Nephron progenitor cell (in vitro differentiated cells): ENCODE measurements at places on chromosomes 12 and 14.

DNA sequence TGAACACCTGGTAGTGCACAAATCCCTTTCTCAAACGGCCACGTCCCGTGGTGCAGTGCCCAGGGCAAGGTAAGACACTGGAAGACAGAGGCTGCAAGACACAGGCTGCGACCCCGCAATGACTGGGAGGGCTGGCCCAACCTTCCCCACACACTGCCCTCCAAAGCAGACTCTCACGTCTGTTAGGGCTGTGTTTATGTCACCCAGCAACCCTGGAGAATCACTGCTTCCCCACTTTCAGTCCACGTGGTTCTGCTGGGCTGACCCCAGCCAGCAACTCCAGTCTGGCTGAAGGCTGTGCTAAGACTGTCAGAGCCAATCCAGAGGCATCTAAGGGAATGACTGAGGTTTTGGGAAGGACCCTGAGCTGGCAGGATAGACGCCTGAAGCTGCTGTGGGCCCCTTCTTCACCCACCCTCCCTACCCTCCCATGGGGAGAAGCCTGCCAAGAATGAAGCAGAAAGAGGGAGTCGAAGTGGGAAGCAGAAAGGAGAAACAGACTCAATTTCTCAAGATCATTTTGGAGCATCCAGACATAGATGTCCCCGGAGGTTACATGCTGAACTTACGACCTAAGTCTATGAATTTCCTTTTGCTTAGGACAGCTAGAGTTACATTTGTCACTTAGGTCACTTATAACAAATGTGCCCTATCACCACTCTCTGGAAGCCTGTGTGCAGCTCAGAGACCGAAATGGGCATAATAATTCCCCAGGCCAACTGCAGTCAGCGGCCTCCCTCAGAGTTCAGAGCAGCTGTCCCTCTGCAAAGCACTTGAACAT is 11.7 kb downstream of the KDM2B start:
- DNase-seq: no peak

DNA sequence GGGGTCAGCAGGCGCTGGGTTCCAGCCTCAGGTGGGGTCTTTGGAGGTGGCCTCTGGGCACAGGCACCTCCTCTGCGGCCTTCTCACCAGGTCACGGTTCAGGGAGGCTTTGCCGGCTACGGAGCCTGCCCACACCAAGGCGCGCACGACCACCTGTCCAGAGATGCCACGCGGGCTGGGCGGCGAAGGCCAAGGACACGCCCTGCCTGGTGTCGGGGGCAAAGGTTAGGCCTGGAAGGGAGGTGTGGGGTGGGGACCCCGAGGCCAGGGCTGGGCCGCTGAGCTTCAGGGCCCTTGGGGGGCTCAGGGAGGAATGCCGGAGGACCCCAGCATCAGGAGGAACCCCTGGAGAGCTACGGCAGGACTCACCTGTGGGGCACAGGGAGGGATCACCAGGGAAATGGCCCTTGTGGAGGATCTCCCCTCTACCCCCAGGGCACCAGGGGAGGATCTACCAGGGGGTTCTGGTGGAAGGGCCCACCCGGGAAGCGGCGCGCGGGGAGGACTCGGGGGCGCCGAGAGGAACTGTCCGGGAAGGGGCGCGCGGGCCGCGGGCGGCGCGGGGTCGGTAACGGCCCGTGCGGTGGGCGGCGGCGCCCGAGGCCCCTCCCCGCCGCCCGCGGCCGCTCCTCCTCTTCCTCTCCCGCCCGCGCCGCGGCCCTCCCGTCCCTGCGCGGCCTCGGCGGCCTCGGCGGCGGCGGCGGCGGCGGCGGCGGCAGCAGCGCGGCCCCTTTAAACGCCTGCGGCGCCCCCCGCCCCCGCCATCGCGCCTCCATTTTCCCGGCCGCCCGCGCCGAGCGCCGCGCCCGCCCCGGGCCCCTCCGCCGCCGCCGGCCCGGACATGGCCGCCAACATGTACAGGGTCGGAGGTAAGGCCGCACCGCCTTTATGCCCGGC is at the start of gene MTA1:
Gene MTA1 (plus strand): TSS at position 633 of the 897 bp plus-strand sequence. CDS start 209 bp downstream, at position 842.
- DNase-seq: peak; percentile 67

DNA sequence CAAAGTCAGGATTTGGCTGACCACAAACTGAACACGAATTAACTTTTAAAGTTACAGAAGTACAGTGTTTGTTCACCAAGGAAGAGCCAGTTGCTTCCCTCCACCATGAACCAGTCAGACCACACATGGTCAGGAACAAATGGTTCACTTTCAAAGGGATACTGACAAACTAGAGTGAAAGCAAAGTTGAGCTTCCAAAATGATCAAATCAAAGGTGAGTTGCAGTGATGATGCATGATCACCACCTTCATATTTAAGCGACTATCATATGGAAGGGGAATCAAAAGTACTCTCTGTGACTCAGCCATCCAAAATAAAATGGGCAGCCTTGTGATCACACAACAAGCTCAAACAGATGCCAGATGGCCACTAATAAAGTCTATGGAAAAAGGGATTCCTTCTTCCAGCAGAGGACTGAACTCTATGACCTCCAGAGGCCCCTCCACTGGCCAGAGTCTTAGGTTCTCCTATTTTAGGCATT is 13.1 kb downstream of the NT5DC3 start:
- DNase-seq: no peak

DNA sequence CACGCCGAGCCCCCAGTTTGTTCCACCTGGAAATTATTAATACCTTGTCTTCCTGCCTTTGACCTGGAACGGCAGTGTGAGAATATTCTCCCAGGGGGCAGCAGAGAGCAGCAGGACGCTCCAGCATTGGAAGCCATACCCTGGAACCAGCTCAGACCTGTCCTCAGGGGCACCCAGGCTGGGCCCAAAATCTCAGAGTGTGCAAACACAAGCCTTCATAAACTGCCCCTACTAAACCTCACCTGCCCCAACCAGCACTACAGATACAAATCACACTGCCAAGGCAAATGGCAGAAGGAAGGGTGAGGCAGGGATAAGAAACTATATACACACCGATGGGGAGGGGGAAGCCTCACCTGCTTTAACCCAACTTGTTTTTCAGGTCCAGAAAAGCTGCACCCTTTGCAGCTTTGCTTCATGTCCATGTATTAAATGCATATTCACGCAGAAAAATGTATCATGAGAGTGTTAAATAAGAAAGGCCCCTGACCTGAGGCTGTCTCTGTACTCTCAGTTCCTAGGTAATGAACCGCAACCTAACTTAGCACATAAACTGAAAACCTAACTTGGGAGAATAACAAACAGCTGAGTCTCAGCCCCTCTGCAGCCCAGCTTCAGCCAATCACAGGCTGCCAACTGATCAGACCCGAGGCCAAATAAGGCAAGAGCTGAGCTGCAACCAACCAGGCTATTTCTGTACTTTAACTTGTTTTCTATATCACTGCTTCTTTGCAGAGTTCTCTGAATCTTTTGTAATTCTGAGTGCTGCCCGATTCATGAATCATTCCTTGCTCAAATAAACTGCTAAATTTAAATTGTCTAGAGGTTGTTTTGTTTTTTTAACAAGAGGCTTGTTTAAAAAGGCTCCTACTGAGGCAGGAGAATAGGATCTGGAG is 130.1 kb downstream of the SPTSSA start:
- DNase-seq: peak; percentile 77

DNA sequence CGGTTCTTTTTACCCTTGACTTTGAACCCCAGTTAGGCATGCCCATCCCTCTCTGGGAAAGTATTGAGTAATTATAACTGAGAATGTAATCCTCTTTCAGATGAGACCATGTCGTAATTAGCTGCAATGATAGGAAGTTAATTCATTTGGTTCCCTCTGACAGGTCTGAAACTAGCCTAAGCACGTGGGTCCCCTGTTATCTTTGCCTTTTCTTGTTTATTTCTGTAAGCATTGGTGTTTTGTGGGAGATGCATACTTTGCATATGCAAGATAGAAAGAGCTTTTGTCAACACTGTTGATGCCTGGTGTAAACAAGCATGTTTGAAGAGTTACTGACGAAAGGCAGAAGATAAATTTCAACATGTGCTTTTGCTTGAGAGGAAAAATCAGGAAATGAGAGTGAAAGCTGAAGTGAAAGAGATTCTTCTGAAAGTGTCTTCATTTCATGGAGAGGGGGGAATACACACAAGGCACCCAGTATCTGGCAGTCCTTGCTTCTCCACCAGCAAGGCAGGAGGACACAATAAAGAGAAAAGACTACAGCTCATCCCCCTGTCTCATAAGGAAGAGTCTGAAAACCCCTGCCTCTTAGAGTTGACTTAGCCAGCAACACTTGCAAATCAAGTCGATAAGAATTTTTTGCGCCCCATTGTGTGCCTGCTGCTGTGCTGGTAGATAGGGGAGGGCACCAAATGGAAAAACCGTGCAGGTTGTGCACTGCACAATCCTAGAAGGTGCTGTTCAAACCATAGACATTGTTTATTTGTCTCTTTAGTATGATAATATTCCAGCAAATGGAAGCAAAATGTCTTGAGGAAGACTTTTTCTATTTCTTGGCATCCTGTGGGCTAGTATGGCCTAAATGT is 77.8 kb downstream of the SLC24A4 start:
- DNase-seq: no peak

GRCh38 chr12:94616203-94616729 is 34.1 kb downstream of the TMCC3 start:
- DNase-seq: peak; percentile 18

- peak; percentile 88 for DNase-seq
These were observed 16.4 kb upstream of the ESPL1 start for GRCh38 chr12:53251477-53252348.

GRCh38 chr12:67662910-67663538 is 14.5 kb downstream of the DYRK2 start:
- no peak for DNase-seq

DNA sequence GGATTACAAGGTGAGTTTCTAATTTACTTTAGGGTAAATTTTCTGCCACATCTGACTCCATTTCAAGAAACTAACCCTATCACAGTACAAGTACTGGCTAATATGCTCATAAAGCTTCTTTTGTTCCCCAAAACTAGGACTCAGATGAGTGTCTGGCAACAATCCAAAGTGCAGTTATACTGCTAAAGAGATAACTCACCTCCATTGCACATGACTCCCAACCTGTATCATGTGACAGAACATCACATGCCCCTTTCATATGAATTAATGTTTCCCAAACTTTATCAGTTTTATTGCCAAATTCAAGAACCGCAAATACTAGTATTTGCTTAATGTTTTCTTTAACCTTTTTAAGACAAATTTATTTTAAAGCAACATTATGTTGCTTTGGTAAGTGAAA is 3.9 kb upstream of the PPP1R12A start:
- no peak for DNase-seq

DNA sequence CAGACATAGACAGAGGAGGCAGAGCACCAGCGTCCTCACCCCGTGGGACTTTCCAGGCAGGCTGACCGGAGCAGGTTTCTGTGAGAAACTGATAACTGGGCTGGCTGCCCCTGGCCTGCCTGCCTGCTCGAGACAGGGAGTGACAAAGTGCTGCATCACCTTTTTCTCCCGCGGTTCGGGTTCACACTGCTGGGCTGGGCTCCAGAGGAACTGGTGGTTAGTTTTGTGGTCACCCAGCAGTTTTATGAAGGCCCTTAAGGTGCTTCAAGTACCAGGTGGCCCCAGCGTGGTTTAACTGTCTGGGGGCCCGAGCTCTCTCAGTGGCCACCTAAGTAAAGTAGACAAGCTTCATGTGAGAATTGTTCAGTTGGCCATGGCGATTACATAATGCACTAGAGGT is 1073.6 kb downstream of the BCL11B start:
- no peak for DNase-seq

GRCh38 chr12:93990832-93991803 is 157.3 kb upstream of the PLXNC1 start:
- peak; percentile 37 for DNase-seq

- DNase-seq: no peak
These were observed 140.3 kb upstream of the FAR2 start for GRCh38 chr12:29008786-29009185.

DNA sequence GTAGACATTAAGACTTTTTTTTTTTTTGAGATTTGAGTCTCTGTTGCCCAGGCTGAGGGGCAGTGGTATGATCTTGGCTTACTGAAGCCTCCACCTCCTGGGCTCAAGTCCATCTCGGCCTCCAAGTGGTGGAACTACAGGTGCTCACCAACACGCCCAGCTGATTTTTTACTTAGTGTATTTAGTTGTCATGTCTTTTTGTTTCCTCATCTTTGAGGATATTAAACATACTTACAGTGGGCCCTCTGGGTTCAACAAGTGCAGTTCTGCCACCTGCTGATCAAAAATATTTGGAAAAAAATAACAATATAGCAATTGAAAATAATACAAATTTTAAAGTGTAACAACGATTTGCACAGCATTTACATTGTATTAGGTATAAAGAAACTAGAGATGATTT is 4.4 kb upstream of the B4GALNT1 start:
- no peak for DNase-seq

DNA sequence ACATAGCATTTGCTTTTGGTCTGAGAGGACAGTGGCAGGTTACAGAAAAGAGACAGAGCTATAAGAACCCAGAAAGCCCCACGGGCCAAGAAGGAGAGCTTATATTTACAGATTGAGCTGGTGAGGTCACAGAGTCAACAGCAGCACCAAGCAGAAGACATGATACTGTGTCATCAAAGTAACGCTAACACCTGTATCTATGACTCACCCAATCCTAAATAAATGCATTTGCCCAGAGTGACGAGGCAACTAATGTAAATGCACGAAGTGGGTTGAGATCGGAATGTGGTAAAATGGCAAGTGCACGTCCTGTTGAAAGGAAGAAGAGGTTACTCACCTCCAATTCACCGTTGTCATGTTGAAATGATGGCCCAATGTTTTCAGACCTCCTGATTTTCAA is 6.7 kb upstream of the CD163L1 start:
- DNase-seq: no peak

- no peak for DNase-seq
These were observed 57.8 kb downstream of the TMEM117 start for GRCh38 chr12:43893670-43894069.
